NCI-H446 treated with DMSO at 0.1 percent for 48 hours (cell line): ENCODE measurements at places on chromosomes 7 and 10.

DNA sequence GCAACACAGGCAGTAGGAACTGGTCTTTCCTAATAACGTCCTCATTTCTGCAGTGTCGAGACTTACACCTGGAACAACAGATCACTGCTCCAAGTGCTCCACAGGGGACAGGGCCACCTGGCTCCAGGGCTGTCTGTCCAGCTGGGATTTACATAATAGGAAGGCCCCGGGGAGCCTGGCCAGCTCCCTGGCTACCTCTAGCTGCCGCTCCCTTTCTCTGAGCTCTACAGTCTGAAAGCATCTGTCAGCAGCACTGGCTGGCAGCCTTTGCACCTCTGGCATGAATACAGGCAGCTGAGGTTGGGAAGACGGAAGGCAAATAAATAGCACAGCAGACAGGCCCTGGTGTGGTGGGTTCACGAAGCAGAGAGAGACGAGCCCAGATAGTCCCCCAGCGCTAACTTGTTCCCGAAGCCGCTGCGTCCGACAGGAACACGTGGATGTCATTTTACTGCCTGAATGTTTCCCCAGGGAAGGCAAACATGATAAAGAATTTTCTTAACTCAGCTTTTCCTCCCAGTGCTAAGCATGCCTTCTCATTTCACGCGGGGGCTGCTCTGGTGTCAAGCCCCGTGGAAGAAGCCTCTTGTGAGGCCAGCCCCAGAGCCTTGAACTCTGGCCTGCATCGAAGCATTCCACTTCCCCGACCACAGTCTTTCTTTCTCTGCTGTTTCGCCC, 105.4 kb downstream of the ITIH5 start:
- DNase-seq = no peak

DNA sequence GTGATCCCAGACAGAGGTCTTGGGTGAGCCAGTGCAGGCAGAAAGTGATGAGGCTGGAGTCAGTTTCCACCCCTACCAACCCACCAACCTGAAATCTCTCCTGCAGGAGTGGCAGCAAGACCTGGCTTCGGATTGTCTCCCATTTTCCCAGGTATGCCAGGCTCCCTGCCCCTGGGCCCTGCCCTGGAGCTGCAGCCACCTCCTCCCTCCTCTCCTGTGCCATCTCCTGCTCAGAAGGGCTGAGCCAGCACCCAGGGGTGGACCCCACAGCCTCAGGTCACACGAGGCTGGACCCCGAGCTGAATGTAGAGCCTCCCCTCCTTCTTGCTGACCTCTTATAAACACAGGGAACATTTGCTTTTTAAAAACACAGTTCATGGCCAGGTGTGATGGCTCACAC, 17.0 kb upstream of the LIMK1 start:
- DNase-seq = no peak

GRCh38 chr7:87627634-87627994, 584 bp upstream of the RUNDC3B start:
- DNase-seq = no peak

- DNase-seq = peak; percentile 7
Observed at GRCh38 chr10:14403881-14404623, 73.3 kb upstream of the FRMD4A start.
